ENCODE measurements at places on chromosomes 11 and 22.

DNA sequence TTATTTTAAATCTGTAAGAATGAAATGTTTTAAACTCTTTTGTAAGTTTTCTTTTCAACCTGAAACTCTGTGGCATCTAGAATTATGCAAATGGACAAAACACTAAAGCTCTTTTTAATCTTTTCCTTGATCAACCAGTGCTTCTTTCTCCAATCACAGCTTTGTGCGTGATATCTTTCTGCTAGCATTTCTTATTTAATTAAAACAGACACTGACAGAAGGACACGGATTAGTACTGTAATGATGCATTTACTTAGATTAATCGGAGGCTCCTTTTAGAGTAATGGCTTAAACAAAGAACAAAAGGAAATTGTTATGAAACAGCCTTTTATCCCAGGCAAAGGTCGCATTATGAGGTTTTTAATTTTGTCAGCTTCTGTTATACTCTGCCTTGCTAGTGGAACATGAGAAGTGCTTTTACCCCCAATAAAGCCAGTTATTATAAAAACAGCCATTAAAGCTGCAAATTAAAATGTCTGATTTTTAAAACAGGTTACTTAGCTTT is 48.5 kb upstream of the SOX6 start:
- no peaks in the 10 kb centered on the region for H3K36me3 ChIP-seq
- no peak overlapping the region for H3K27ac ChIP-seq
- no peaks in the 10 kb centered on the region for H3K4me1 ChIP-seq
- no peaks in the 10 kb centered on the region for H3K27me3 ChIP-seq
- DNase-seq, result no peak
- H3K4me3 ChIP-seq, result no peak overlapping the region

DNA sequence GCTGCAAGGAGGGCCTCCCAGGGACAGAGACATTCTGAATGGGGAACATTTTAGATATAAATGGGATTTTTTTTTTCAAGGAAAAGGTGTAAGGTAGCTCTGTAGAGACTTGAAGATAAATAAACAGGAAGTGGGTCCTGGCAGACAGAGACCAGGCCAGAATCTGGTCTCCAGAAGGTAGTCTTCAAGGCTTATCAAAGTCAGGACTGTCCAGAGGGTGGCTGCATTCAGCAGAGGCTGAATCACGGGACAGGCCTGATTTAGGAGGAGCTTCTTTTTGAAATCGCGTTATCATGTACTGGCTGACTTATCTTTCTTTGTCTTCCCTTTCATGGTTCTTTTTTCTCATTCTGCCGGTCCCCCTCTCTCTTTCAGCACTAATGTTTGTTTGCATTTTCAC is 542.9 kb downstream of the NTM start:
- H3K27me3 ChIP-seq, result peaks cover 3% of the 10 kb centered on the region
- no peaks in the 10 kb centered on the region for H3K36me3 ChIP-seq
- no peaks in the 10 kb centered on the region for H3K4me1 ChIP-seq
- H3K27ac ChIP-seq, result no peak overlapping the region

DNA sequence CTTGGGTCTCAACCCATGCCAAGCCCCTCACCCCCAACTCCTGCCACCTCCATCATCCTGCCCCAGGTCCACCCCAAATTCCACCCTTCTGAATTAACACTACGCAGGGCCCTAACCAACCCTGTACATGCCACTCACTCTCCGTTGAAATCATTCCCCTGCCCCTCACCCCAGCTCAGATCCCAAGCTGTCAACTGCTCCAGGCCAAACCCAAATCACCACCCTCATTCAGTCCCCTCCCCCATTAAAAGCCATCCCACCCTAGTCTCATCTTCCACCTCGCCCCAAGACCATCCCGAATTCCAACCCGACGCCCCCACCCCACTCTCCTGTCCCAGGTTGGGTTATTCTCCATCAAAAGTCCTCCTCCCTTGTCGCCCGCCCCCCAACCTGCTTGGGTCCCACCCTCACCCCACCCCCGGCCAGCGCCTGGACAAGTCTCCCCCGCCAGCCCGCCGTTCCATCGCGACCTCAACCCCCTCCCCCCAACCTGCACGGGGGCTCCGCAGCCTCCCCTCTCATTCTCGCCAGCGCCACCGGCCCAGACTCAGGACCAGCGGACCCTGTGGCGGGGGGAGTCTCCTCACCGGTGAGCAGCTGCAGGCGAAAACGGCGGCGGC is 466 bp downstream of the FAM168A start:
- DNase-seq, result peak; percentile 24
- H3K4me3 ChIP-seq, result peak overlapping the region; percentile 71
- H3K36me3 ChIP-seq, result no peaks in the 10 kb centered on the region
- peak overlapping the region; percentile 36 for H3K27ac ChIP-seq
- H3K4me1 ChIP-seq, result peaks cover 15% of the 10 kb centered on the region

GRCh38 chr11:59283311-59283710 is 70.6 kb upstream of the MPEG1 start:
- peak overlapping the region; percentile 89 for H3K27ac ChIP-seq
- H3K36me3 ChIP-seq, result no peaks in the 10 kb centered on the region
- no peaks in the 10 kb centered on the region for H3K27me3 ChIP-seq
- H3K4me1 ChIP-seq, result peaks cover 28% of the 10 kb centered on the region

DNA sequence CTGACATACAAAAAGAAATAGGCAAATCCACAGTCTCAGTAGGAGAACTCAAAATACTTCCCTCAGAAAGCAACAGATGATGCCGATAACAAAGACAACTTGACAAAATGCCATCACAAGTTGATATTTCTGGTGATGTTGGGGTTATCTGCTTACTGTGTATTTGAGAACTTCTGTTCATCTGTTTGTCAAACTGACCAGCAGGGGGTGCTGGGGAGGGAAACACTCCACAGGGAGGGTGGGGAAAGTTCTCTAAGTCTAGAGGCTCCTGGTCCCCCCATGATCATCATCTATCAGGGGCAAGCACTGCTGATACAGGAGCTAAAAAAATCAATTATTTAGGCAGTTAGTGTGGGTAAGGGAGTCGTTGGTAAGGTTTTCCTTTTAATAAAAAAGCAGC is 19.2 kb downstream of the GLYATL1 start:
- no peak overlapping the region for H3K27ac ChIP-seq
- DNase-seq, result peak; percentile 80
- H3K36me3 ChIP-seq, result no peaks in the 10 kb centered on the region
- no peak overlapping the region for H3K4me3 ChIP-seq
- no peaks in the 10 kb centered on the region for H3K27me3 ChIP-seq

DNA sequence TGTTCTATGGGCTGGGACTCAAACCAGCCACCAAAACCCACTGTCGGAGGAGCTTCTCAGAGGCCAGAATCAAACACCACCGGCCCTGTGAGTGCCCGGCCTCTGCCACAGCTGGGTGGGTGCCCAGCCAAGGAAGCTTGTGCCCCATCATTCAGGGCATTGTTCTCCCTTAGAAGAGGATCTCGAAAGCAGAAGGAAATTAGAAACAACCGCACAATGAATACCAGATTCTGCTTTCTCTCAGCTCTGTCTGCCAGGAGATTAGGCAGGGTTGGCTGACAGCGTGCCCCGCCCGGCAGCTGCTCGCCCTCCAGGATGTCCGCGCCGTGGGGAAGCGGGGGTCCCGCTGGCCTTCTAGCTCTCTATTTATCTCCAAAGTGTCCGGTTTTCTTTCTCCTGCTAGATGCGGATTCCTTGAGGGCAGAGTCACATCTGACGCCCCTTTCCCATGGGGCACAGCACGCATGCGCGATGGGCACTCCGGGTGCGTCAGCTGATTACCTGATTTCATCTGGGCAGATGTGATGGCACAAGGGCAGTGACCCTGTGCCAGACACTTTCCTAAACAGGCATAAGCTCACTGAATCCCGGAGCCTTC is 25.5 kb downstream of the SCGB1A1 start:
- no peaks in the 10 kb centered on the region for H3K36me3 ChIP-seq
- peaks cover 5% of the 10 kb centered on the region for H3K27me3 ChIP-seq
- peak; percentile 85 for DNase-seq
- peak overlapping the region; percentile 85 for H3K27ac ChIP-seq
- peak overlapping the region; percentile 65 for H3K4me3 ChIP-seq
- peaks cover 29% of the 10 kb centered on the region for H3K4me1 ChIP-seq

- no peak overlapping the region for H3K4me3 ChIP-seq
- DNase-seq, result no peak
- H3K36me3 ChIP-seq, result no peaks in the 10 kb centered on the region
- no peak overlapping the region for H3K27ac ChIP-seq
- peaks cover 14% of the 10 kb centered on the region for H3K4me1 ChIP-seq
- no peaks in the 10 kb centered on the region for H3K27me3 ChIP-seq
These were observed 90.2 kb upstream of the ALKBH3 start for GRCh38 chr11:43790444-43790794.

DNA sequence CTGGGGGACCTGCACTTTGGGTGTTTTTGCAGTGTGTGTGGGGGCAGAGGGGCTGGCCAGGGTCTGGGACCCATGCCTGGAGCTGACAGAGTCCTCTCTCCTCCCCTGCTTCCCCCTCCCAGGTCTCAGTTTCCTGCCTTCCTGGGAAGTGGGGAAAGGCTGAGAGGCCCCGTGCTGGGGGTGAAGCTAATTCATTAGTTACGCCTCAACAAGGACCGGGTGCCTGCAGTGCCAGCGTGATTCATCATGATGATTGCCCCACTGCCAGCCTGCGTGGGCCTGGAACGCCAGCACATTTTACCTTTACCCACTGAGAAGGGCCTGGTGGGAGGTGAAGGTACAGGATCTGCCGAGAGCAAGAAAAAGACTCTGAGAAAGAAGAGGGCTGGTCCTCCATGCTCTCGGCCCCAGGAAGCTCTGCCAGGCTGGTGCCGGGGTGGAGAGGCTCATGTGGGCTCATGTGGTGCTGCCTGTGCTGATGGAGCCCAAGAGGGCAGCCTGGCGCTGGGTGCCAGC is 2.9 kb upstream of the LRRC10B start:
- H3K27me3 ChIP-seq, result peaks cover 38% of the 10 kb centered on the region
- peaks cover 17% of the 10 kb centered on the region for H3K4me1 ChIP-seq
- DNase-seq, result no peak
- H3K27ac ChIP-seq, result no peak overlapping the region

- H3K4me3 ChIP-seq, result no peak overlapping the region
- no peak overlapping the region for H3K27ac ChIP-seq
- no peaks in the 10 kb centered on the region for H3K4me1 ChIP-seq
- DNase-seq, result no peak
- H3K27me3 ChIP-seq, result no peaks in the 10 kb centered on the region
- no peaks in the 10 kb centered on the region for H3K36me3 ChIP-seq
These were observed 123.5 kb upstream of the PARVA start for GRCh38 chr11:12253843-12254281.

DNA sequence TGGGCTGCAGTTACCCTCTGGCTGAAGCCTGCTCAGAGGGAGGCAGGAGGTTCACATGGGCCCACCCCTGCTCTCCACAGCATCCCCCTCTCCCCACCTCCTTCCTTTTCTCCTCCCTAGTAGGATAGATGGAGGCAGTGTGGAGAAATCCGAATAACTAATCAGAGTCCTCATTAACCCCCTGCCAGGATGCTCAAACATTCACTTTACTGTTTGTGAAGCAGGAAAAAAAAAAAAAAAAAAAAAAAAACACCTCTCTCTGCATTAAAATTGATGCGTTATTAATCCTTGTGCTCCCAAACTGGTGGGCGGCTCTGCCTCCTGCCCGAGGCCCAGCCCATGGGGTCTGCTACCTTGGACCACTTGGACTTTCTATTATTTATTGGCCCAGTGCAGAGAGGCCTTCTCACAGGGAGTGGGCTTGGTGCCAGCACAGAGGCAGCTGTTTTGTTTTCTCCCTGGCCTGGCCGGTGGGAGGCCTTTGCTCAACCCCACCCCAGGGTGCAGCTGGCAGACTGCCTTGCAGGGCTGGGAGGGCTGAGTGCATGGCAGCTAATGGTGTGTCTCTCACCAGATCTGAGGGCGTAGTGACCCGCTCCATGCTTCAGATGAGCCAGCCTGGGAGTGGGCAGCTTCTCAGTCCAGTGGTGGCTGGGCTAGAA is 150.7 kb downstream of the PKNOX2 start:
- H3K4me1 ChIP-seq, result no peaks in the 10 kb centered on the region
- H3K36me3 ChIP-seq, result no peaks in the 10 kb centered on the region
- no peak overlapping the region for H3K27ac ChIP-seq
- no peak overlapping the region for H3K4me3 ChIP-seq

DNA sequence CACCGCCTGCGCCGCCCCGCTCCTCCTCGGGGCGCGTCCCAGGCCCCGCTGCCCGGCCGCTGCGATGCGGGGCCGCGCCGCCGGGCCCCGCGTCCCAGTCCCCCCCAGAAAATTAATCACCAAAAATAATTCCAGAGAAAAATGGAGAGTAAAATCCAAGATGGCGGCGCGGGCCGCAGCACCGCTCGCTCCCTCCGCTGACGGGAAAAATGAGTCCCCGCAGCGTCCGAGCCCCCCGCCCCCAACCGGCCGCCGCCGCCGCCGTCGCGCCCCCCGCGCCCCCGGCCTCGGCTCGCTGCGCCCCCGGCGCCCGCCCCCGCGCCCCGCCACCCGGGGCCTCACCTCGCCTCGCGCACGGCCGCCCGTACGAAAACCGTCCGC is at the start of gene KMT5B:
Gene KMT5B, minus strand, starts transcription at position 162 of the 381 bp plus-strand sequence. CDS start 23,220 bp downstream, outside the sequence.
- peaks cover 48% of the 10 kb centered on the region for H3K4me1 ChIP-seq
- H3K36me3 ChIP-seq, result no peaks in the 10 kb centered on the region
- DNase-seq, result no peak
- H3K27me3 ChIP-seq, result peaks cover 6% of the 10 kb centered on the region

- peaks cover 9% of the 10 kb centered on the region for H3K4me1 ChIP-seq
- H3K4me3 ChIP-seq, result no peak overlapping the region
- H3K36me3 ChIP-seq, result no peaks in the 10 kb centered on the region
- H3K27ac ChIP-seq, result no peak overlapping the region
- DNase-seq, result no peak
These were observed 68.7 kb downstream of the PPFIBP2 start for GRCh38 chr11:7582338-7582985.

GRCh38 chr11:3723014-3723708 is 52.0 kb upstream of the CHRNA10 start:
- no peak overlapping the region for H3K27ac ChIP-seq
- no peak overlapping the region for H3K4me3 ChIP-seq
- H3K36me3 ChIP-seq, result peaks cover 7% of the 10 kb centered on the region
- no peak for DNase-seq
- no peaks in the 10 kb centered on the region for H3K27me3 ChIP-seq

DNA sequence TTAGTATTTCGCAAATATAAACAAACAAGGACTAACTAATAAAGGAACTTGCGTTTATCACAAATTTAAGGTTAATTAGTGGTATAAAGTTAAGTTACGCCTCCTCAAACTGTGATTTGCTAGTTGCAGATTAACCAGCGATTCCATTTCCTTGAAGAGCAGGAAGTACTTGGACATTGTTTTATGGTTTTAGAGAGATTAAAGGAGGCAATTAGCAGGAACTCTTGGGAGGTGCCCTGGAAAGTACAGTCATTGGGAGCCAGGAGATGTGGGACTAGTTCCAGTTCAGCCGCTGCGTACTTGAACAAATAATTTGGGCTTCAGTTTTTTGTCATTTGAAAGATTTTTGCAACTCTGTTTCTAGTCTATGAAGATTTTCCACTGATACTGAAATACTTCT is 3.3 kb downstream of the FAM118B start:
- DNase-seq, result no peak
- no peak overlapping the region for H3K4me3 ChIP-seq
- no peaks in the 10 kb centered on the region for H3K27me3 ChIP-seq
- H3K4me1 ChIP-seq, result peaks cover 29% of the 10 kb centered on the region

- no peak overlapping the region for H3K4me3 ChIP-seq
- no peaks in the 10 kb centered on the region for H3K27me3 ChIP-seq
- H3K36me3 ChIP-seq, result no peaks in the 10 kb centered on the region
- no peak for DNase-seq
- peak overlapping the region; percentile 53 for H3K27ac ChIP-seq
These were observed 21.5 kb upstream of the CBX7 start for GRCh38 chr22:39173787-39174497.

All from B cell (primary cell).